ENCODE measurements at places on chromosomes 7 and 10. TPM values are rescaled to one million over a fixed set of nuclear protein-coding genes. Genes with fewer than 3 reads are reported as not detected.

The LIPK gene
- polyA plus RNA-seq = not detected

The CHRM2 gene
- 0.19 TPM for polyA plus RNA-seq

The CPN1 gene
- polyA plus RNA-seq = not detected

The ATOH7 gene
- polyA plus RNA-seq = not detected

The AKR1D1 gene
- not detected for polyA plus RNA-seq

The CALML5 gene
- 2.4 TPM for polyA plus RNA-seq

The PRKRIP1 gene
- 23.5 TPM for polyA plus RNA-seq

The CYP3A4 gene
- polyA plus RNA-seq = not detected

The BHLHA15 gene
- 1.3 TPM for polyA plus RNA-seq

The LEP gene
- 0.05 TPM for polyA plus RNA-seq

The SPDYE2B gene
- not detected for polyA plus RNA-seq

The NRCAM gene
- 1.6 TPM for polyA plus RNA-seq

The CLIP2 gene
- 24.1 TPM for polyA plus RNA-seq

Data from stomach (tissue), 19 donors.